ENCODE measurements at places on chromosomes 12 and 14.

- DNase-seq = no peak
These were observed 65.2 kb upstream of the STK38L start for GRCh38 chr12:27178723-27179399.

GRCh38 chr12:9244894-9245293, 36.7 kb upstream of the PZP start:
- DNase-seq = no peak

GRCh38 chr12:2084553-2085296, 31.9 kb downstream of the CACNA1C start:
- no peak for DNase-seq

DNA sequence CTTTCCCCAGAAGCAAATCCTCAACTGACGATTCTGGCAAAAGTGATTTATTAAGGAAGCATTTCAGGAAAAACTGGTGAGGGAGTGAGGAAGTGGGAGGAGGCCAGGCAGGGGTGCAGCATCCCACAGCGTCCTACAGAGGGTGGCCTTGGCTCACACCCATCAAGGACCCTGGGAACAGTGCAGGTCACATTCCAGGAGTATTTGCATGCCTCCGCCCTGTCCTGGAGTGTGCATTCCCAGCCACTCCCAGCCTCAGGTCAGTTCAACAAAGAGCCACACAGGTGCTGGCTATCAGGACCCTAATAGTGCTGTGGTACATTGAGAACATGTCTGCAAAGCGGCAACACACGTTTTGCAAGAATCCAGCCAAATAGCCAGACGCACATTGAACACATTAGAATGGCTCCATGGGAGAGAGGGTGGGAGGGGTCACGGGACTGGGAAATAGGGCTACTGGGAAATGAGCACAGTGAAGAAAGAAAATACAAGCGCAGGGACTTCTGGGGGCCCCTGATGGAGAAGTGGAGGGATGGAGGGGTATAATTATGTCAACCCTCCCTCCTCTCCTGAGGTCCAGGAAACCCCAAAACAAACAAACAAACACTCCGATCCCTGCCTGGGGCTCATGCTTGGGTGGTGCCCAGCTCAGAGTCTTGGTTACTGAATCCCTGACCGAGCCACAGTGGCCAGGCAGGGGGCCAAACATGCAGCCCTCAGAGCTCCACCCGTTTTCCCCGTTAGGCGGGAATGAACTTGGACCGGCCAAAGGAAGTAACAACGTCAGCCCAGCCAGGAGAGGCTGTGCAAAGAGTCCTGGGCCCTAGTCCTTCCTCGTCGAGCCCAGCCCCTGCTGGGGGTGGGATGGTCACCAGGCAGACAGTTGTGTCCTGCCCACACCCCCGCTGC, 36.5 kb downstream of the CMKLR1 start:
- no peak for DNase-seq

GRCh38 chr12:24705741-24706358, 243.1 kb downstream of the BCAT1 start:
- DNase-seq = no peak

DNA sequence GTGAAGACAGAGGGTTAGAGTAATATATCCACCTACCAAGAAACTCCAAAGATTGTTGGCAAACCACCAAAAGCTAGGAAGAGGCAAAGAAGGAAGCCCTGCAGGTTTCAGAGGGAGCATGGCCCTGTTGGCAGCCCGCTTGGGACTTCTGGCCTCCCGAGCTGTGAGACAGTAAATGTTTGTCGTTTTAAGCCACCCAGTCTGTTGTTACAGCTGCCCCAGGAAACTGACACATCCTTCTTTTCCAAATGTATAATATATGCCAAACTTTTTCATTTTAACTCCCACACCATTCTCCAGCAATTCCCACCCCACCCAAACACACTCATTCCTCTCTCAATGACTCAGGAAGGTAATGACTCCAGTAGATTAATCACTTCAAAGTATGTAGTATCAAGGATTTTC, 74.0 kb downstream of the RPS29 start:
- no peak for DNase-seq

All from NCI-H1694 treated with DMSO at 0.1 percent for 48 hours (cell line).